ENCODE measurements at places on chromosomes 12 and 14. TPM values are rescaled to one million over a fixed set of nuclear protein-coding genes. Genes with fewer than 3 reads are reported as not detected.

Gene TEAD4
- 17.1 TPM for total RNA-seq

Gene CD163L1
- total RNA-seq, result not detected

Gene PMCH
- not detected for total RNA-seq

Gene OR4Q3
- not detected for total RNA-seq

Gene APOLD1
- total RNA-seq, result 2.7 TPM

Gene KLHDC1
- total RNA-seq, result 2.0 TPM

Gene GPR84
- total RNA-seq, result not detected

Gene SVOP
- under 0.01 TPM for total RNA-seq

Gene SCN8A
- 1.1 TPM for total RNA-seq

Gene GRIN2B
- total RNA-seq, result not detected

Gene NTF3
- total RNA-seq, result not detected

Gene SMOC1
- 44.9 TPM for total RNA-seq

Gene FAM161B
- total RNA-seq, result 2.7 TPM

Gene KLRK1
- not detected for total RNA-seq

Gene SYNE2
- 43.5 TPM for total RNA-seq

Gene FBXO33
- total RNA-seq, result 6.0 TPM

Gene NID2
- 17.2 TPM for total RNA-seq

Gene HOXC13
- 10.2 TPM for total RNA-seq

Gene ORAI1
- 23.1 TPM for total RNA-seq

Gene NKX2-1
- not detected for total RNA-seq

Gene KLHL33
- total RNA-seq, result not detected

Gene LRTM2
- not detected for total RNA-seq

Gene DTX3
- total RNA-seq, result 8.8 TPM

Gene CNTN1
- total RNA-seq, result 17.8 TPM

Gene TAMALIN
- 0.50 TPM for total RNA-seq

Gene DAO
- not detected for total RNA-seq

Gene LYZ
- total RNA-seq, result not detected

Gene PPP1R1A
- not detected for total RNA-seq

Gene FSCB
- not detected for total RNA-seq

Gene CCND2
- 932 TPM for total RNA-seq

Gene GNG2
- total RNA-seq, result 6.8 TPM

Gene ART4
- not detected for total RNA-seq

Gene CTSG
- total RNA-seq, result not detected

Gene POU6F1
- 3.5 TPM for total RNA-seq

Gene COX8C
- total RNA-seq, result not detected

Gene TIMM9
- total RNA-seq, result 58.9 TPM
